NCI-H2029 treated with DMSO at 0.1 percent for 48 hours (cell line): ENCODE measurements at places on chromosomes 2 and 18.
A peak's percentile ranks its signal among the peaks of the same experiment; 100 is the strongest.

DNA sequence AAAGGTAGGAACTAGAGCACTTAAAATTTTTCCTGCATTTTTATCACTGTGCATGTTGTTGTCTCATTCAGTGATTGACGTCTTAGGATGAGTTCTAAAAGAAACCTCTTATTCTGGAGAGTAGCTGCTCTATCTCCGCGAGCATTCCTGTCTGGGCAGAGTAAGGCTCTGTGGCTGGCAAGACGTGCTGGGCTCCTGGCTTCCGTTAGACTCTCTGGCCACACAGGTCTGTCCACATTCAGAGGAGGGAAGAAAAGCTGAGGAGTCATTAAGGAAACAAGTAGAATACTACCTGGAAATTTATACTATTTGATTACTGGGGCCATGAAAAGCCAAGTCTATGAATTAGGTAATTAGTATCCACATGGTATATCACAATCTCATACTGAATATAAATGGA lies 138.0 kb upstream of the DNMT3A start:
- no peak for DNase-seq

GRCh38 chr2:75453384-75454240 lies 107.1 kb downstream of the EVA1A start:
- no peak for DNase-seq

DNA sequence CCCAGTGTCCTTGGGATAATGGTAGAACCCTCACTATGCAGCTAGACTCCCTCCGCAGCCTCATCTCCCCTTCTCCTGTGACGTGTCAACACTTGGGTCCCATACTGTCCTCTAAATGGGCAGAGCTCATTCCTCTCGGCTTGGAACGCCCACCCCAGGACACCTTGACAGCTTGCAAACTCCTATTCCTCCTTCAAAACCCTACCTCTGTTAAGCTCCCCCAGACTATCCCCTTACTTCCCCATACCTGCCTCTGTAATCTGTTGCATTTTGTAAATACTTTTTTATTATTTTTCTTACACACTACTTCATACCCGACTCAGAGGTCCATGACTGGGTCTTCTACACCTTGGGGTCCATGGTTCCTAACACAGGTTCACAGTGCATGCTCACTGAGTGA lies 28.0 kb downstream of the STEAP3 start:
- no peak for DNase-seq

- DNase-seq, result no peak
Measured at GRCh38 chr2:184628051-184628450, 29.7 kb downstream of the ZNF804A start.

GRCh38 chr2:45913539-45913938 lies 262.1 kb downstream of the PRKCE start:
- DNase-seq, result peak; percentile 61
